Mesenteric fat pad (tissue), 1 donor: ENCODE measurements at places on chromosomes 7 and 10. TPM values are rescaled to one million over a fixed set of nuclear protein-coding genes. Genes with fewer than 3 reads are reported as not detected.

DDX21 gene
- total RNA-seq: 110 TPM

C7orf57 gene
- not detected for total RNA-seq

EGR2 gene
- total RNA-seq: 21.1 TPM

ATOH7 gene
- total RNA-seq: not detected

TMEM225B gene
- 0.55 TPM for total RNA-seq

GPER1 gene
- 8.1 TPM for total RNA-seq

TRDMT1 gene
- total RNA-seq: 7.1 TPM

DNA sequence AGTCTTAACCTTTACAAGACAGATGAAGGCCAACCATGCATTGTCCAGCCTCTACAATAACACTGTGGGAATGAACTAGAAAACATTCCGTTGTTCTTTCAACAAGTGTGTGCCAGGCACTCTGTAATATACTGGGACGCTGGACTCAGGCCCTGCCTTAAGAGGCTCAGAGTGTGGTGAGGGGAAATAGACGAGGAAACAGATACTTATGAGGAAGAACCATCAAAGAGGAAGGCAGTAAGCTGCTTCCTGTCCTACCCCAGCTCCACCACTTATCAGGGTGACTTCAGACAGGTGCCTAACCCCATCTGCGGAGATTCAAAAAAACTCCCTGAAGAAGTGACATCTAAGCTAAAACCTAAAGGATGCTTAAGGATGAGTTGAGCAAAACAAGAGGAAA lies 8.9 kb upstream of the TRIM8 start:
- no peak for DNase-seq

DNA sequence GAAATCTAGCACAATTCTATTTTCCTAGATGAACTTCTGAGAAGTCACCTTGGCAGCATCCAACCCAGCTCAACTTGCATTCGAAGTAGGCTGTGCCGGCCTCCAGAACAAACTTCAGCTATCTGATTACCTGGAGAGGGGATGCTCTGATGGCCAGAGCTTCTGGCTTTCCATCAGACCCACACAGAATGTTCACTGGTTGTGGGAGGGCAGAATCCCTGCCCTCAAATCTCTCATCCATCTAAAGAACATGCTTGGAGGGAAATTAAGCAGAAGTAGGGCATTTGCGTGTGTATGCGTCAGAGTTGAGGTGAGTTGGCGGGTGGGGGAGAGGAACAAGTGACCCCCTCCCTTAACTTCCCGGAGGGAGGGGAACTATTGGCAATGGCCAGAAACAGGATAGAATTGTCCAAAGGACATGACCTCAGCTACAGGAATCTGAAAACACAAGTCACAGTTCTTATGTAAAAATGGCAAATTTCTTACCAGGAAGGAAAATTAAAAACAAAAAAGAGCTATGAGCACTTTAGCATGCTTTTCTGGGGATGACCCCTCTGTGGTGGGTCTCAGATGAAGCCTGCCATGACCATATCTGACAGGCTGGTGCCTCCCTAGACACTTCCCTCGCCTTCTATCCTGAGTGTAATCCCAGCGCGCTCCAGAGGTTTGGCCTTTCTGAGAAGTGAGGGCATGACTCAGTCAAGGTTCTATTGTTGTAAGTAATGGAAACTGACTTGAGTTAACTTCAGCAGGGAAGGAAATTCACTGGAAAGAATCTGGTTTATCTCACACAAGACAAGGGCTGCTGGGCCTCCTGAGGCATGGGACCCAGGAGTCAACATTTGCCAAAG lies 278.8 kb downstream of the RPS24 start:
- no peak for DNase-seq

GRCh38 chr7:22989643-22990587 lies 24.0 kb downstream of the HYCC1 start:
- DNase-seq: no peak

- DNase-seq: peak; percentile 82
These were observed 4.0 kb upstream of the ADIRF start for GRCh38 chr10:86964061-86964846.

GRCh38 chr10:61359452-61359851 lies 93.7 kb downstream of the TMEM26 start:
- no peak for DNase-seq

GRCh38 chr7:96426027-96426426 lies 104.1 kb upstream of the SLC25A13 start:
- no peak for DNase-seq

DNA sequence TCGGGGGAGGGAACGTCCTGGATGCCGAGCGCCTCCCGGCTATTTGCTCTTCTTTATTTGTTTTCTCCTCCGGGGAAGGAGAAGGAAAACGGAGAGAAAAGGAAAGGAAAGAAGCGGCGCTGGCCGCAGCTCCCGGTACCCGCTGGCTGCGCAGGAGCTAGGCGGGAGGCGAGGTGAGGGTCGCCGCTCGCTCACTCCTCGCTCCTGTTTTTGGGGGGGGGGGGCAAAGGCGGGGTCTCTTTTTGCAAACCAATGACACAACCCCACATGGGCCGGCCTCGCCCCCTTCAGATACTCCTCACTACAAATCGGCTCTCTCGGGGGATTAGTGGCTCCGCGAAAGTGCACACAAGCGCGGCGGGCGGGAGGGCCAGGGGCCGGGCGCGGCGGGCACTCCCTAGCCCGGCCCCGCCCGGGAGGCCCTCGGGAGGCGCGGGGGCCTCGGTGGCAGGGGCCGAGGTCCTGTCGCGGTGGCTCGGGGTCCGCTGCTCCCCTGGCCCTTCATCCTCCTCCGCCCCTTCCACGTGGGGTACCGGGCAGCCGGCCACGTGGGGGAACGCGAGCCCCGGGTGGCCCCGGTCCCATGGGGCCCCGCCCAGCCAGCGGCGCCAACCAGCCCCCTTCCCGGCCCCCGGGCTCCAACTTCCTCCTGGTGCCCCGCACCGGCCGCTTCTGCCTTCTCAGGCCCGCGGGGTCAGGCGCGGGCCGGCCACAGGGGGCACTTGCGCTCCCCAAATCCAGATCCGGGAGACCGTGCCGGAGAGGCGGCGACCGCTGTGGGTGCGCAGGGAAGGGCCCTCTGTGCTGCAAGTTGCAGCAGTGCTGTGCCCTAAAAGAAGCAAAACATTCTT lies 718 bp upstream of the CTBP2 start:
- DNase-seq: peak; percentile 93

DNA sequence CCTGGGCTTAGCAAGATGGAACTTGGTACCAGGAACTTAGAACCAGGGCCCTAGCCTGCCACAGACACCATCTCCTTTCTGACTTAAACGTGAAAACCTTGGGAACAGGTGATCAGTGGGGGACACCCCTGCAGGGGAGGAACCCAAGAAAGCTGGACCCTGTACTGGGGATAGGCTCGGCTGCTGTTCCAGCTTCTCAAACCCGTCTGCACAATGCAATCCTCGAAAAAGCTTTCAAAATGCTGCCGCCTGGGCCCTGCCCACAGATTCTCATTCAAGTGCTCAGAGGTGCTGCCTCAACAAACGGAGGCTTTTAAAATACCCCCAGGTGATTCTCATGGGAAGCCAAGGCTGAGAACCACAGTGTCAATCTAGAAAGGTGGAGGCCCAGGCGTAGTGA lies 169.7 kb downstream of the ARHGAP21 start:
- DNase-seq: no peak

- DNase-seq: no peak
These were observed 65.0 kb downstream of the PIP4K2A start for GRCh38 chr10:22649390-22649841.

DNA sequence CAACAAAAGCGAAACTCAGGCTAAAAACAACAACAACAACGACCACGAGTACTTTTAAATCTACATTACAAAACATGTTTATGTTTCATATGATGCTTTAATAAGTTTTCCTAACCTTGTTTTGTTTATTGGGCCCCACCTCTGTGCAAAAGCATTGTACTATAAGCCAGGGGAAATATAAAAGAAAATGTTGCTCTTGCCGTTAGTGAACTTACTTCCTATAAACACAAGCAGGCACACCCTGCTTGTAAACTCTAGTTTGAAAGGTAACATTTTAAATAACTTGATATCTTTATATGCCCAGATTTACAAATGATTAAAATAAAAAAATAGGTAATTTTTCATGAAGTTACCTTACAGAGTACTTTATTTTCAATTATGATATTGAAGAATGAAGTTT lies 19.2 kb upstream of the EPC1 start:
- DNase-seq: no peak

DNA sequence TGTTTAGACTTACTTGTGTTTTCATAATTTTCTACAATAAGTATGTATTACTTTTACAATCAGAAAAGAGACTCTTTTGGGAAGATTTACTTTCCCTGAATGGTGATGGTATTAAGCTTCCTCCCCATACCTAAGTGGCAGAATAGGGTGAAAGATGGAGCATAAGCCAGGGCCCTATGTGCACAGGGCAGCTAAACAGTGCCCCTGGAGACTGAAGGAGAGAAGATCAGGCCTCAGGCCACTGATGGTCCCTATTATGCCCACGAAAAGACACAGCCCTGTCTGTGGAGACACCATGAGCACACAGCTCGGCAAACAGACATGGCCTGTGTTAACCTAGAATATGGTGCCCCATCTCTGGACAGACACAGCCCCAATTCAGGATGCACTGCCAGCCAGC lies 139.4 kb downstream of the OAT start:
- no peak for DNase-seq

DNA sequence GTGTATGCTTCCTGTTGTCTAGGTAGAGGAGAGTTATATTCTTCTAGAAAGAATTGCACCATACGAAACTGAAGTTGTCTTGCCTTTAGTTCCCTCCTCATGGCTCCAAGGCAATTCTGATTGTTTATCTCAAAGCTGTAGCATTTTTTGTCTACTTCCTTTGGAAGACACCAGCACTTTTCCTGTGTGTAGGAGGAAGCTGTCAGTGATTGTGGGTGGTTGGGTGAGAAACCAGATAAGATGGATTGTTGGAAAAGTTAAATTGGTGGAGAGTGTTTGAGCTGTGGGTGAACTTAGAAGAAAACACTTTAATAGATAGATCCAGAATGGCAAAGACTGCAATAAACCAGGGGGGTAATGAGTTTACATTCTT lies 12.1 kb upstream of the CSTF2T start:
- DNase-seq: no peak

DNA sequence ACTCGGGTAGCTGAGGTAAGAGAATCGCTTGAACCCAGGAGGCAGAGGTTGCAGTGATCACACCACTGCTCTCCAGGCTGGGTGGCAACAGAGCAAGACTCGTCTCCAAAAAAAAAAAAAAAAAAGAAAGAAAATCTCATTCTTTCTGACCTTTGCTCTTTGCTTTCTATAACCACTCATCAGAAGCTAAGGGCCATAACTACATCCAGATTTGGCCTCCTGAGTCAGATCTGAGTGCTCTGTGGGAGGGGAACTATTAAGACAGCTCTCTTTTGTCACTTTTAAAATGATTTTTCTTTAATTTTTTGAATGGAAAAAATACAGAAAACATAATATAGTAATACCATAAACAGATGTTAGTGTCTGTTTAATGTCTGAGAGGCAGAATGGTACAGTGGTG lies 210.1 kb downstream of the KIAA1217 start:
- DNase-seq: no peak

DNA sequence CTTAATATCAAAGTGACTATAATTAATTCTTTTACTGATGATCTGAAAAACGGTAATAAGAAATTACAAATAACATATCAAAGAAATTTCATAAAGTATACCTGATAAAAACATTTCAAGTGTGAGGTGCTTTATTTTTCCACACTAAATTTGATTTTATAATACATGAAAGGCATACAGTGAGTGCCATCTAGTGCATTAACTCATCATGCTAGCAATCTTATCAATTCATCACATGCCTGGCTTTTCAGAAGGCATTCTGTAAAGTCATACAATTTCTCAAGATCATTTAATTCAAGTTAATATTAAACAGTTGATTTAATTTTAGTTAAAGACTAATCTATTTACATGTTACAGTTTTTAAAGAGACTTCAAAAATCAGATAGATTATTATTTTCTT lies 1020.9 kb downstream of the GATA3 start:
- DNase-seq: no peak

GRCh38 chr10:61124756-61125530 lies 181.0 kb upstream of the RHOBTB1 start:
- DNase-seq: no peak

GRCh38 chr10:11898372-11899066 lies 75.4 kb downstream of the PROSER2 start:
- no peak for DNase-seq

GRCh38 chr7:74371381-74372341 lies 82.0 kb upstream of the GTF2IRD1 start:
- no peak for DNase-seq

DNA sequence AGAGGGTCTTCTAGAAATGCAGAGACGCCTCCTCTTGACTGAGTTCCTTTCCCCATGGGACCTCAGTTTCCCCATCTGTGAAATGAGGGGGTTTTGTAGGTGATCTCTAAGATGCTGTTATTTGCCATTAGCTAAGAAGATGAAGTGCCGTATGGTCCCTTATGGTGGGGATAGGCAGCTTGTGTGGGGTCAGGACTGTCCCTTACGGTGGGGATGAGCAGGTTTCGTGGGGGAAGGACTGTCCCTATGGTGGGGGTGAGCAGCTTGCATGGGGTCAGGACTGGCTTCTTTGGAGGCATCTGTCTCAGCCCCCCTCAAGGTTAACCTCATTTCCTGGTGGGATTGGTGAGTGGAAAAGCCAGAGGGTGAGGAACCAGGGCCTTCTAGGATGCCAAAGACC lies 148.3 kb upstream of the GPR26 start:
- no peak for DNase-seq

- DNase-seq: no peak
These were observed 87.3 kb upstream of the STEAP1B start for GRCh38 chr7:22587322-22587721.

DNA sequence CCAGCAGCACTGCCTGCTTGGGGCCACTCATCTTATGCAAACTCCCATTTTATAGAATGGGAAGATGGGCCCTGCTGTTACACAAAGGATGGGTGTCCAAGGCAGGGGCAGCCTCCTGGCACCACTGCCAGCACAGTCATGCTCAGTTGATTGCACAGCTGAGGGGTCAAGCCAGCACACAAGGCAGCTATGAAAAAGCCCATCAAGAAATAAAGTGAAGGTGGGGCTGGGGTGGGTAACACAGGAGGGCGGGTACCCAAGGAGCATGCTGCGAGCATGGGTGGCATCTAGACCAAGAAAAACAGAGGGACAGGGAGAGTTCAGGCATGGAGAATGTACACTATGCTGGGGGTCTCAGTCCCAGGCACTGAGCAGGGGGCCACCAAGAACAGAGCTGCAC lies 74.7 kb upstream of the UNC5B start:
- DNase-seq: no peak

DNA sequence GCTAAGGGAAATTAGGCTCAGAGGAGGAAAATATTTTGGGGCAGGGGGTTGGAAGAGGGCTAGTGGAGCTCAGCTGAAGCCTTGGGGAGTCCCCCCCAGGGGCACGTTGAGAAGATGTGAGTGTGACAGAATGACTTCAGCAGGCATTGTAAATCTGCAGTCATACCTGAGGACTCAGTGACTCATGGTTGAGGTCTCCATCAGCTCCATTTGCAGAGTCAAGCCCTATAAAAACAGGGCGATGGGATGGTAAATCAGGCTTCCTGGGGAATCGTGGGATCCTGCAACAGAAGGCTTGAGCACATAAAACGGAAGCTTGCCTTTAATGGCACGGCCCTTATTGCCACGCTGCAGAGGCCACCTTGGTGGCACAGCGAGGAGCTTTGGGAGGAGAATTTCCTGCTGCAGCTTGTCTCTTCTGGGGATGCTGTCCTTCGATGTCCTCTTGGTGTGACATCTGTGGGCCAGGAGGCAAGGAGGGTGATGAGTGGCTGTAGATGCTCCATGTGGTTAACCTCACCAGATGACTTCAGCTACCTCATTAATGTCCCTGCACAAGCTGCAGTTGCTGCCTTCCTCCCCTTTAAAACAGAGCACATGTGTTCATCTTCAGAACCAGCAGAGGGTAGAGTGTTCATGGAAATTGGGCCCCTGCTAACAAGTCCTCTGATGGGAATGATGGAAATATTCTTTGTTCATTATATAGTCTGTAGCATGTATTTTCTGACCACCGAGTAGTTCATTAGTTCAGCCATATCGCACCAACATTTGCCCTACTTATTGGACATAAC lies 285.9 kb downstream of the LRMDA start:
- DNase-seq: no peak
